ENCODE measurements at places on chromosomes 4 and X. TPM values are rescaled to one million over a fixed set of nuclear protein-coding genes. Genes with fewer than 3 reads are reported as not detected.
A peak's percentile ranks its signal among the peaks of the same experiment; 100 is the strongest.

GRCh38 chr4:123588631-123589241, 192.1 kb downstream of the SPRY1 start:
- no peaks in the 10 kb centered on the region for H3K27me3 ChIP-seq
- peak overlapping the region; percentile 32 for H3K27ac ChIP-seq
- H3K4me3 ChIP-seq, result no peak overlapping the region
- H3K4me1 ChIP-seq, result no peaks in the 10 kb centered on the region
- no peaks in the 10 kb centered on the region for H3K36me3 ChIP-seq
- DNase-seq, result no peak

GRCh38 chrX:76919761-76920160, 492.3 kb downstream of the MAGEE1 start:
- DNase-seq, result no peak
- no peaks in the 10 kb centered on the region for H3K36me3 ChIP-seq
- no peak overlapping the region for H3K4me3 ChIP-seq
- H3K27ac ChIP-seq, result no peak overlapping the region

DNA sequence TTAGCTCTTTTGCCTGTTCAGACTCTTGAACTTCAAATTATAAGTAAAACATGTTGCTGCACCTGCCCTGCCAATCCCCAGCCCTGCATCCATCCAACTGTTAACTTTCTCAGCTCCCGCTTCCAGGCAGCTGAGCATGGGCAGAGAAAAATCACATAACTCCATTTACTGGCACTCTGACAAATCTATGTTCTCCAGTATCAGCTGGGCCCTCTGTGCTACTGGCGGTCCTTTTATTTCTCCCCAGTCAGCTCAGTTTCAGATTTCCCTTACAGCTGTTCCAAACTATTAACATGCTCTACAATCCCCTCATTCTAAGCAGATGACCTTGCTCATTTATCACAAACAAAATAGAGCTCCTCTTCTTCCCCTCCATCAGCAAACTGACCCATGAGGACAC, 240.4 kb upstream of the TET2 start:
- no peak for DNase-seq
- no peak overlapping the region for H3K4me3 ChIP-seq
- H3K36me3 ChIP-seq, result no peaks in the 10 kb centered on the region
- no peak overlapping the region for H3K27ac ChIP-seq
- H3K4me1 ChIP-seq, result no peaks in the 10 kb centered on the region
- no peaks in the 10 kb centered on the region for H3K27me3 ChIP-seq

DNA sequence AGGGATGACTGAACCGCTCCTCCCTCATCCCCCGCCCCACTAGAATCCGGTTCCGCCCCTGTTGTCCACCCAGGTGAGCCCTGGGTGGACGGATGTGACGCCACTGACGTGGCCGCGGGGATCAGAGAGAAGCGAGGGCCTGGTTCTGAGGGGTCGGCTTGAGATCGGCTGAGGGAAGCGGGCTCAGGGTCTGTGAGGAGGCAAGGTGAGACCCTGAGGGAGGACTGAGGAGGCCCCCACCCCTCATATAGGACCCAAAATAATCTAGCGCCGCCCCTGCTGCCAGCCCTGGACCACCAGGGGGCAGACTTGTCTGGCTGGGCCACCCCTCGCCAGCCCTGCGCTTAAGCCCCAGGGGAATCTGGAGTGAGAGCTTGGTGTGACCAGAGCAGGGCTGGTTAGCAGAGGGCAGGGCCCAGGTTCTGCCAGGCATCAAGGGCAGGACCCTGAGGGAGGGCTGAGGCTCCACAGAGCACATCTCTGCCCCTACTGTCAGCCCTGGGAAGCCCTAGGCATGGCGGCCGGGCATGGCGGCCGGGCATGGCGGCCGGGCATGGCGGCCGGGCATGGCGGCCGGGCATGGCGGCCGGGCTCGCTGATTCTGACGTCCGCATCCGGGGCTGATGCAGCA, at the start of gene MAGEA8:
Gene MAGEA8, plus strand, starts transcription at position 103 of the 631 bp plus-strand sequence. CDS start 3,090 bp downstream, outside the sequence.
- H3K4me1 ChIP-seq, result no peaks in the 10 kb centered on the region
- no peaks in the 10 kb centered on the region for H3K27me3 ChIP-seq
- H3K4me3 ChIP-seq, result no peak within 1 kb of the TSS

- no peak for DNase-seq
- H3K27ac ChIP-seq, result no peak overlapping the region
- H3K36me3 ChIP-seq, result no peaks in the 10 kb centered on the region
- no peaks in the 10 kb centered on the region for H3K4me1 ChIP-seq
- no peak overlapping the region for H3K4me3 ChIP-seq
- no peaks in the 10 kb centered on the region for H3K27me3 ChIP-seq
Measured at GRCh38 chr4:122393276-122393675, 14.5 kb downstream of the ADAD1 start.

Gene DCAF8L2
- not detected for total RNA-seq

- H3K4me1 ChIP-seq, result no peaks in the 10 kb centered on the region
- H3K36me3 ChIP-seq, result peaks cover 7% of the 10 kb centered on the region
- no peaks in the 10 kb centered on the region for H3K27me3 ChIP-seq
- DNase-seq, result no peak
Measured at GRCh38 chr4:31141095-31141831, 421.1 kb downstream of the PCDH7 start.

DNA sequence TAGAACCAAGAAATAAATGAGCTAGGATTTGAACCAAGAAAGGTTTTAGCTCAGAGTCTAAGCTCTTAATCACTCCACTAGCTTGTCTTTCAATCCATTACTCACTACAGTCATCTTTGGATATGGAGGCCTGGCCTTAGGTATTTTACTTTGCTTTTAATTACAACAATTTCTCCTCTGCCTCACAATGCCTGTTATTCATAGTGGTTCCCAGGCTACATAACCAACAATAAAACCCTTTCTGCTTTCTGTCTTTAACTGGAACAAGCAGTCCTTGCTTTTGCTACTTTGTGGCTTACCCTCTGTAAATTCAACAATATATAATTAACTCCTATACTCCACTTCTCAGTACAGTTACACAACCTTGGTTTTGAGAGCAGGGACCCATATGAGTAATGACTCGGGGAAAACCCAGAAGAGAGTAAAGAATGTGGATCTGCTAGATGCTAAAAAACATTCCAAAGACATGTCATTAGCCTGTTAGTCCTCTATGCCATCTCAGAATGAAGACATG, 94.7 kb upstream of the NAP1L5 start:
- peaks cover 16% of the 10 kb centered on the region for H3K4me1 ChIP-seq
- no peak overlapping the region for H3K27ac ChIP-seq
- H3K36me3 ChIP-seq, result peaks cover 32% of the 10 kb centered on the region
- no peak for DNase-seq
- H3K4me3 ChIP-seq, result no peak overlapping the region
- H3K27me3 ChIP-seq, result no peaks in the 10 kb centered on the region

Gene VCX
- not detected for total RNA-seq

Gene NXF2B
- total RNA-seq, result not detected
